H1 (cell line): ENCODE measurements at places on chromosomes 2 and 18. TPM values are rescaled to one million over a fixed set of nuclear protein-coding genes. Genes with fewer than 3 reads are reported as not detected.

Gene CDK15
- polyA plus RNA-seq, result 0.03 TPM in 1 of 2 replicates, not detected in the other

Gene DAPL1
- polyA plus RNA-seq, result not detected in 2 replicates

Gene ACVR1C
- polyA plus RNA-seq, result 0.17 and 0.21 TPM in 2 replicates

Gene ASB18
- not detected in 2 replicates for polyA plus RNA-seq

Gene EML6
- polyA plus RNA-seq, result 1.2 and 1.9 TPM in 2 replicates

Gene TEX44
- polyA plus RNA-seq, result 0.06 TPM in 1 of 2 replicates, not detected in the other

Gene DPP4
- polyA plus RNA-seq, result 1.0 and 1.3 TPM in 2 replicates

Gene PHOSPHO2
- polyA plus RNA-seq, result 1.9 and 2.4 TPM in 2 replicates

Gene SFXN5
- polyA plus RNA-seq, result 33.1 and 45.9 TPM in 2 replicates

Gene MGAT4A
- 0.88 and 1.4 TPM in 2 replicates for polyA plus RNA-seq

Gene TUBA3E
- polyA plus RNA-seq, result not detected in 2 replicates

Gene KCNJ3
- 0.11 and 0.36 TPM in 2 replicates for polyA plus RNA-seq

Gene TCF7L1
- 27.5 and 49.5 TPM in 2 replicates for polyA plus RNA-seq

Gene TUBA4B
- 0.08 and 0.25 TPM in 2 replicates for polyA plus RNA-seq

Gene POU3F3
- 0.02 TPM in 1 of 2 replicates, not detected in the other for polyA plus RNA-seq

Gene SP5
- polyA plus RNA-seq, result 0.17 and 0.46 TPM in 2 replicates

Gene CHRNG
- polyA plus RNA-seq, result 0.05 TPM in 2 replicates

Gene FAM124B
- polyA plus RNA-seq, result 2.1 TPM in 2 replicates

Gene GAD1
- polyA plus RNA-seq, result 1.0 and 1.1 TPM in 2 replicates

Gene CABYR
- 9.4 and 14.5 TPM in 2 replicates for polyA plus RNA-seq

Gene RAX
- 0.12 and 0.36 TPM in 2 replicates for polyA plus RNA-seq

Gene AQP4
- polyA plus RNA-seq, result 0.96 and 2.8 TPM in 2 replicates

Gene AKAIN1
- not detected in 2 replicates for polyA plus RNA-seq

Gene RAPGEF4
- 1.2 TPM in 2 replicates for polyA plus RNA-seq

Gene PFN4
- polyA plus RNA-seq, result not detected in 2 replicates

Gene ELOA2
- polyA plus RNA-seq, result not detected in 2 replicates

Gene ZSWIM2
- polyA plus RNA-seq, result not detected in 2 replicates

Gene UGT1A4
- not detected in 2 replicates for polyA plus RNA-seq

Gene KCNIP3
- polyA plus RNA-seq, result 0.33 and 0.53 TPM in 2 replicates

Gene UGT1A10
- not detected in 2 replicates for polyA plus RNA-seq

Gene PER2
- 0.91 and 0.99 TPM in 2 replicates for polyA plus RNA-seq

Gene DCDC2C
- 0.50 and 0.91 TPM in 2 replicates for polyA plus RNA-seq

Gene TRPM8
- polyA plus RNA-seq, result 0.18 and 0.44 TPM in 2 replicates

Gene POTEJ
- polyA plus RNA-seq, result 0.08 TPM in 1 of 2 replicates, not detected in the other

Gene RUFY4
- polyA plus RNA-seq, result 0.38 and 0.66 TPM in 2 replicates

Gene COL3A1
- 0.06 and 0.11 TPM in 2 replicates for polyA plus RNA-seq
